ENCODE measurements at places on chromosomes 1 and 21. TPM values are rescaled to one million over a fixed set of nuclear protein-coding genes. Genes with fewer than 3 reads are reported as not detected.

The MAEL gene
- total RNA-seq = not detected

The LHX8 gene
- not detected for total RNA-seq

The LIN9 gene
- total RNA-seq = 5.0 TPM

The CCNL2 gene
- total RNA-seq = 48.4 TPM

The SLC30A2 gene
- not detected for total RNA-seq

The CYP4A11 gene
- total RNA-seq = not detected

The DTL gene
- 15.2 TPM for total RNA-seq

The BEND5 gene
- total RNA-seq = 0.07 TPM

The TTC34 gene
- total RNA-seq = 0.14 TPM

The TSPAN1 gene
- 37.5 TPM for total RNA-seq

The ADAM30 gene
- not detected for total RNA-seq

The COL8A2 gene
- total RNA-seq = 0.74 TPM

The NR0B2 gene
- not detected for total RNA-seq
